CD4-positive, alpha-beta T cell treated with Interleukin-21 for 1 hour (primary cell): ENCODE measurements at places on chromosomes 11 and 22.
A peak's percentile ranks its signal among the peaks of the same experiment; 100 is the strongest.

DNA sequence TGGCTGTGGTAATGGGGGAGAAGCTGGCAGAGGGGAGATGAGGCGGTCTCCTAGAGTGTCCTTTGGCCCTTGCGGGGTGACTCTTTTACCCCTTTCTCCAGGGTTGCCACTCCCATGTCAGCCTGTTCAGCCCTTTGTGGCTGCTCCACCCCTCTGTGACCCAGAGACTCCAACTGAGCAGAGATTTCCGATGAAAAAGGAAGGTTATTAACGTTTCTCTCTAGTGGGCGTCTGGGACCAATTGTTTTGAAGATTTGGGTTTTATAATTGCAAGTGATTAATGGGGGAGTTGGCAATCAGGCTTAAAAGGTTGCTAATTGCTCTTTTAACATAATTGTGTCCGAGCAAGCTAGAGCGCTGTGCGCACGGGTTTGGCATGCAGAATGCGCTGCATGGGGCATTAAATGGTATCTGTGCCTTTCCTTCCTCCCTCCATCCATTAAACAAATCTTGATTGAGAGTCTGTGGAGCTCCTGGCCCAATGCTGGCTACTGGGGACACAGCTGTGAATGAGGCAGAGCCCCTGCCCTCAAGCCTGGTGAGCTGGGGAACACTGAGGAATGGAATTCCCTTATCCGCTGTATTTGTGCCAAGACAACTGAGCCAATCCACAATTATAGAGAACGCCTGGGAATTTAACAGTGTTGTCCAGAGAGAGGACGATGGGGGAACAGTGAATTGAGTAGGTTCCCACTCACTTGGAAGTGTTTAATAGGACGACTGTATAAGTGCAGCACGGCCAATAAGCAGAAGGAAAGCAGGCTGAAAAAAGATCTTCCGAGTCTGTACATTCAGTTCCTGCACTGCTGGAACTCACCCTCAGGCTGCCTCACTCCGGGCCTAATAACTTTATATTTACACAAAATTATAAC, 295.9 kb downstream of the MIAT start:
- DNase-seq: no peak

DNA sequence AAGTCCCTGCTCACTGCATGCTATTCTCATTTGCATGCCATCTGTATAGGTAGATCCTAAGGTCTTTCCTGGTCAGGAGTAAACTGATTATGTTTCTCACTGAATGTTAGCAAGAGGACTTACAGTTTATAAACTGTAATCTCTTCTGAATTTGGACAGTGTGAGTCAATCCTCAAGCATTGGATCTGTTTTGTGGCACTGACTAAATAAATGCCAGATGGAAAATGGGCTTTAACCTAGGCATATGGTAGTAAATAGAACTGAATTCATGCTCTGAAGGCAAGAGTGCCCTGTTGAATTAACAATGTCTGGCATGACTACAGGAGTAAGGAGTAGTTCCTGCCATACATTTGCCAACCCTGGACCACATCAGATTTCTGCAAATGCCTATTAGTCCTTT, 11.4 kb downstream of the FAM181B start:
- DNase-seq: no peak

DNA sequence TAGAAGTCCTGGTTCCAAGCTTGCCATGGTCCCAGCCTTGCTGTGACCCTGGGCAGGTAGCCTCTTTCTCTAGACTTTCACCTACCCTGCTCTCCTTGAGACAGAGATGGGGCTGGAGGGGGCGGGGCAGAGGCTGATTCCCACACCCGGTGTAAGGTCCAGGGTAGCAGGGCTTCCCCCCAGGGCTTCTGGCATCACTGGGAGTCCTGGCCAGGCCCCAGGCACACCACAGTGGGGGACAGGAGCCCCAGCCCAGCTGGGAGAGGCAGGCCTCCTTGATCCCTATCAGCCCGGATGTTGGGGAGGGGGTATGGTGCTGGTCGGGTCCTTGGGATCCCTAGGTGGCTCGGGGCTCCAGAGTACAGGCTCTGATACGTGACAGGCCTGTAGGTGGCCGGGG, 1.7 kb upstream of the NUDT8 start:
- DNase-seq: no peak

DNA sequence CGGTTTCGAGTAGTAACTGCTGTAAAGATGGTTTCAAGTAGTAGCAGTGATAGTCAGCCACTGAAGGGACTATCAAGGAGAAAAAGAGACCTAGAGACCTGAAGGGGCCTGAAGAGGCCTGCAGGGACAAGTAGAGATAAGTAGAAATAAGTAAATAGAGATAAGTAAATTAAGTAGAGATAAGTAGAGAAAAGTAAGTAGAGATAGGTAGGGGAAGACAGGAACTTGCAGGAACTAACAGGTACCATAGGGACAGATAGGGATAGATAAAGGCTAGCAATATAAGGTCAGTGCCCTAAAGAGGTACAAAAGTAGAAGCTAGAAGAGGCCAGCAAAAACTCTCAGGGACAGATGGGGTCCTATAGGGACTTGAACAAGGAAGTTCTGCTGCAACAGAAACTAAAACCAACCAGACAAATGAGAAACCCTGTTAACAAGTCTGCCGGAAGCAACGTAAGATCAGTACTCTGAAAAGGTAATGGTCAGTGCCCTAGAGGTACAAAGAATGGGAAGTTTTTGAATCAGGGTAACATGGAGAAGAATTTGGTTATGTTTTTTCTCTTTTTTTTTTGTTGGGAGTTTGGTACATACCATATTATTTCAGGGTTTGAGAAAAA, 9.6 kb upstream of the SC5D start:
- DNase-seq: no peak

DNA sequence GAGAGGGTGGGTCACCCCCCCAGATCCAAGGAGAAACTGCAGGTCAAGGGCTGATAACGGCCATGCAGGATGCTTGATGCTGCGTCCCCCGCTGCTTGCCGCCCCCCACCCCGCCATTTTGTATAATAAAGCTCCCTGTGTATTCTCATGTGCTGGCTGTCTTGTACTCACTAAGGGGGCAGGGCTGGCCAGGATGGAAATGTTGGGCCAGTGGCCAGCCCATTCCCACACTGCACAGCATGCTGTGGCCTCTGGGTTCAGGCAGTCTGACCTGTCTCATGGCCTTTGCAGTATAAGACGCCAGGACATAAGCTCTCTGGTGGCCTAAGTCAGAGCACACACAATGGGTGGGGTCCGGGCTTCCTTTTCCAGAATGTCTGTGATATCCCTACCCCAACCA, 421 bp upstream of the PRR33 start:
- no peak for DNase-seq

DNA sequence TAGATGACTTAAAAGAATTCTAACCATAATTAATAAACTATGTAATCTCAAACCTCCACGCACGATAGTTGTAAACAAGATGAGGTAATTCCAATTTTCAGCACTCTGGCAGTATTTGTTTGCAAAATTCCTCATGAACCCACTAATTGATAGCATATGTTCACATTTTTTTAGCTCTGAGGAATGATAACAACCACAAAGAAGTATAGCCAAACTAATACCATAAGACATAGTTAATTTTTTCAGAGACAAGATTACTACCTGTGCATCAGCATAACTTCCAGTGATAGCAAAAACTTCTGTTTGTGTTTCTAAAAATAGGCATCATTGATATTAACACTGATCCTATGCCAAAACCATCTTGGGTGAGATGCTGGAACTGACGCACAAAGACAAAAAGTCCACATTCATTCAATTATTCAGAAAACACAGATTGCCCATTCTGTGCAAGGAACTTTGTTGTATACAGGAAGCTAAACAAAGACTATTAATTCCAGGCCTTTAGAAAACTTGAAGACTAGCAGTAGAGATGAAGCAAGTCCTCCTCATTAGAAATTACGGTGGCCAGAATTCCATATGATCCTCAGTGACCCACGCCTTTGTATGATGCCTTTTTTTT, 57.7 kb downstream of the PDGFD start:
- DNase-seq: no peak

DNA sequence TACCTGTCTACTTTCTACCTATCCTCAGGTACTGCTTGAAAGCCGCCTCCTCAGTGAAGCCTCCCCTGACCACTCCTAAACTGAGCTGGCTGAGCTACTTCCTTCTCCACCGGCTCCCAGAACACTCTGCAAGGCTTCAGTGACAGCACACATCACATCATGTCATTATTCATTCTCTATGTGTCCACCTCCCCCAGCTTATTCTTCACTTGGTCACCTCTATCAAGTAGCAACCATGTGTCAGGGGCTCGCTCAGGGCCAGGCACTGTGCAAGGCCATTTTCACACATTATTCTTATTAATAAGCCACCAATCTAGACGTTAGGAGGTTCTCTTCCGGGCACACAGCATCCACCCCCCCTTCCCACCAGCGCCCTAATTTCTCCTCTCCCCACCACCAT, 3.7 kb upstream of the ELFN2 start:
- no peak for DNase-seq

GRCh38 chr11:95283650-95284049, 52.6 kb upstream of the SESN3 start:
- DNase-seq: no peak

DNA sequence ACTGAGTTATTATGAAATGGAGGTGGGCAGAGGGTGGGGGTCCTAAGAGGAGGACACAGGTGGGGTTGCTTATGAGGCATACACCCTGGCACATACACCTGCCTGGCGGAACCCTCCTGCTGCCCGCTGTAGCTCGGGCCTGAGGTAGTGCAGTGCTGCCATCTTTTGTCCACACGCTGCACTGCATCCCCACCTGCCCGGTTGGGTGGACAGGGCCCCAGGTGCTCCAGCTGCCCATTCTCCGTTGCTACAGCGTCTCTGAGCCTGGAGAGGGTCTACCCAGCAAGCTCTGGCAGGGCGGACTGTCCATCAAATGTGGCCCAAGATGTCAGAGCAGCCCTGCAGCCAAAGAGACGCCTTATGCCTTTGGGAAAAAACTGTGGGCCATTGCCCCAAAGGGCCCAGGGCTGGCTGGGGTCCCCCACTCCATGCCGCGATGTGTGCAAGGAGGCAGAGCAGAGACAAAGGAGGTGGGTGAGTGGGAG, 131.2 kb downstream of the BUD13 start:
- DNase-seq: no peak

DNA sequence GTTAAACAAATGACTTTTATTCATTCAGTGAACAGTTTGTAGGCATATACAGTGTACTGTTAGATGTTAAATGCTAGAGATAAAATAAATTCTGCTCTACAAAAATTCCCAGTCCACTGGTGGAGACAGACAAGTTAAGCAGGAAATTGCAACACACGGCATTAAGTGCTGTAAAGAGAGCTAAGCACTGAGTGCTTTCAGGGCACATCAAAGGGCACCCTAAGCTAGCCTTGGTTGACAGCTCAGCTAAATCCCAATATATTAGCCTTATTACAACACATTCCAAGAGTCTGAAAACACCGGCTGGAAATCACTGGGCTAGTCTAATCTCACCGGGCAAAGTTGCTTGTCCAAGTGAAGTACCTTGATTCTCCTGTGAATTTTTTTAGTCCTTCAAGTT, 55.1 kb downstream of the NOX4 start:
- no peak for DNase-seq

GRCh38 chr11:128908391-128909246, 17.5 kb downstream of the KCNJ5 start:
- DNase-seq: no peak

GRCh38 chr11:26332572-26332915, 614 bp downstream of the ANO3 start:
- no peak for DNase-seq

DNA sequence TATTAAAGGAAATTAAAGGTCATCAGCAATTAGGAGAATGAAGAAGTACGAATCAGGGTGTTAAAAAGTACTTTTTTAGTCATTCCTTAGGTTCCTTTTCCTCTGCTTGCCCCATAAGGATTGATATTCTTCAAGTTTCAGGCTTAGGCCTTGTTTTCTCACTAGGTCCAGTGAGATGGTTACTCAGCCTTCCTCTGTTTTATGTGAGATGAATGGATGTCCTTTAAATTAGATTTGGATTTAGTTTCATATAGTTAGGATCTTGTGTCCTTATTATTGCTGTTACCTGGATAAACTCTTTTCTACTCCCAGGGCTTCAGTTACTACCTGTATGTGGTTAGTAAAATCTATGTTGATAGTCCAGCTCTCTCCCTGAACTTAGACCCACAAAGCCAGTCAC, 29.2 kb downstream of the FAR1 start:
- no peak for DNase-seq

DNA sequence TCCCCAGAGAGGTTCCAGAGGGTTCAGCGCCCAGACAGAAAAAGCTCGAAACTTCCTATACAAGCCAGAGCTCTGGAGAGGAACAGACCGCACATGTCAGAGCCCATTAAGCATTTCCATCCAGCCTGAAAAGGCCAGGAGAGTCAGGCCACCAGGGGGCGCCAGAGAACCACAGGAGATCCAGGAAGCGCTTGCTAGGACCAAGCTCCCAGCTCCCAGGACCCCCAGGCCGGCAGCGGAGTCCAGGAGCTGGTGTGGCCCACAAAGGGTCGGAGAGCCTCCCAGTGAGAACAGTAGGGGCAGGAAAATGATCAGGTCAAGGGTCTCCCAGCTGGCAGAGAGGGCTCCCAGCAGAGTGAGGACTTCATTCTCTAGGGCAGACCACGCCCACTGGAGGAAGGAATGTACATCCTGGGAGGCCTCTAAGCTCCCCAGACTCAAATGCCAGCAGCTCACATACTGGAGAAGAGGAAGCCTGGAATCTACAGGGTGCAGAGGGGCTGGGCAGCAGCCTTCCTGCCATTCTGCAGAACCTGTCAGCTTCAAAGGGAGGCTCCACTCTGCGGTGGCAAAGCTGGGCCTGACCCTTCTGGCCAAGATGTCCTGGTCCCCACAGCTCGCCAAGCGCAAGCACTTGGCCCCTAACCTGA, 2.1 kb upstream of the MEI1 start:
- DNase-seq: peak; percentile 86

DNA sequence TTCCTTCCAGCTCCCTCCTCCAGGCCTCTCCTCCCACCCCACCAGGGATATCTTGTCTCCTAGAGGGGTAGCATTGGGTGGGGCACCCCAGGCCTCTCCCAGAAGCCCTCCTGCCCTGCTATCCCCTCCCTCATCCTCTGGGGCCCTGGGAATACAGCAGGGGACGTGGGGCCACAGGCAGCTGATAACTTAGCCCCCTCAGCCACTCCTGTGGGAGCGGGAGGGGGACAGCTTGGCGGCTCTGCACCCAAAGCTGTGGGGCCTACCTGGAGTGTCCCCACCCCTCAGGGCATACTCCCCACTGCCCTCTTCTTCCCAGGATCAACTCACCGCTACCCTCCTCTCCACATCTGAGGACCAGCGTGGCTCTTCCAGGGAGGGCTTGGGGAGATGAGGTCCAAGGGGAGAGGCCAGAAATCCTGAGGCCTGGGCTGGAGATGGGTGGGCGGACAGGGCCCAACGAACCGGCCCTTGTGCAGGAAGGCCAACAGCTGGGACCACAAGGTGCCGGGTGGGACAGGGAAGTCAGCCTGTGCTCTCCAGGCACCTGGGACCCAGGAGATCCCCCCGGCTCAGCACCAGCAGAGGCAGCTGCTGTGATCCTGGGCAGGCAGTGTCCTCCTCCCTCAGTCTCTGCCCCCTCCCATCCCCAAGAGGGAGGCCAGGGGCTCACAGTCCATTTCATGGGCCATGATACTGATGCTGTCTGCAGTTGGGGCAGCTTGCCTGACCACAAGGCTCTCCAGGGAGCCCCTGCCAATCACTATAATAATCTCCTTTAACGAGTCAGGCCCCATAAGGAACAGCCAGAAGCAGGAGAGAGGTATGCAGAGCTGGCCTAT, 23.2 kb downstream of the NEAT1 start:
- no peak for DNase-seq

- no peak for DNase-seq
Measured at GRCh38 chr11:86722006-86722405, 49.6 kb upstream of the ME3 start.

- DNase-seq: no peak
Measured at GRCh38 chr11:126564566-126564965, 209.1 kb downstream of the ST3GAL4 start.

GRCh38 chr11:78489184-78489583, 71.6 kb upstream of the GAB2 start:
- DNase-seq: no peak

GRCh38 chr11:44357711-44358110, 47.8 kb upstream of the ALX4 start:
- no peak for DNase-seq
